ENCODE measurements at places on chromosomes 7 and 10. TPM values are rescaled to one million over a fixed set of nuclear protein-coding genes. Genes with fewer than 3 reads are reported as not detected.
A peak's percentile ranks its signal among the peaks of the same experiment; 100 is the strongest.

The CLDN12 gene
- total RNA-seq: 12.6 TPM

The MUC12 gene
- total RNA-seq: not detected

The CEP41 gene
- 11.8 TPM for total RNA-seq

DNA sequence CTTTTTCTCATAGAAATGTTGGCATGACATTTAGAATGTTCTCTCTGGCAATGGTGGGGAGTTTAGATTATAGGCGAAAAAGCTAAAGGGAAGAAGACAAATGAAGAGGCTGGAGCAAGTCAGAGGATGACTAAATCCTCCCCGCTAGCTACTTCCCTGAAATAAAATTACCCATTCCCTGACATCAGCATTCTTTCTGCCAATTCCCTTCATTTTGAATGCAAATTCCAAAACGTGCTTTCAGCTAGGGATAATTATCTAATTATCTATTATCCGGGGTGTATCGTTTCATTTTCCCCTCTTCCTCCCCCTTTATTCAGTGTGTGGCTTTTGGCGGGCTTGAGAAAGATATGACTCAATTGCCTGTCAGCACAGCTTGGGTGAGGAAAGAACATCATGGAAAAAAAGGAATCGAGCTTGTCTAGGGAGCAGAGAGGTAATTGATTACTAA, 672.3 kb downstream of the TNS3 start:
- DNase-seq: no peak

DNA sequence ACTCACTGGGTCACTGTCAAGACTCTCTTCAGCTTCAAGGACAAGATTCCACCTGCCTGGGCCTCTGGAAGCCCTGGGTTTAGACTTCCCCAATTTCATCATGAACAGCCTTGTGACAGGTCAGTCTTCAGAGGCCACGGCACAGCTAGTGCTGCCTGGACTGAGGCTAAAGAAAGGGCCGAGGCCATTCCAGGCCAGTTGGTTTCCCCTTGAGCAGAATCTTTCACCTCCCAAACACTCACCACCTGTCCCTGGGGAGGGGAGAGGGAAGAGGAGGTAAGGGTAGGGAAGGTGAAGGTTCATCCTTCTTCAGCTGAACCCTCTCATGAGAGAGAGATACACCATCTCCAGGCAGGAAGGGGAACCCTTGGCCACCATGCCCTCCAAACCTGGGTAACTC, 24.3 kb downstream of the HSPA12A start:
- DNase-seq: no peak

GRCh38 chr10:89838044-89838615, 136.7 kb downstream of the KIF20B start:
- DNase-seq: no peak

DNA sequence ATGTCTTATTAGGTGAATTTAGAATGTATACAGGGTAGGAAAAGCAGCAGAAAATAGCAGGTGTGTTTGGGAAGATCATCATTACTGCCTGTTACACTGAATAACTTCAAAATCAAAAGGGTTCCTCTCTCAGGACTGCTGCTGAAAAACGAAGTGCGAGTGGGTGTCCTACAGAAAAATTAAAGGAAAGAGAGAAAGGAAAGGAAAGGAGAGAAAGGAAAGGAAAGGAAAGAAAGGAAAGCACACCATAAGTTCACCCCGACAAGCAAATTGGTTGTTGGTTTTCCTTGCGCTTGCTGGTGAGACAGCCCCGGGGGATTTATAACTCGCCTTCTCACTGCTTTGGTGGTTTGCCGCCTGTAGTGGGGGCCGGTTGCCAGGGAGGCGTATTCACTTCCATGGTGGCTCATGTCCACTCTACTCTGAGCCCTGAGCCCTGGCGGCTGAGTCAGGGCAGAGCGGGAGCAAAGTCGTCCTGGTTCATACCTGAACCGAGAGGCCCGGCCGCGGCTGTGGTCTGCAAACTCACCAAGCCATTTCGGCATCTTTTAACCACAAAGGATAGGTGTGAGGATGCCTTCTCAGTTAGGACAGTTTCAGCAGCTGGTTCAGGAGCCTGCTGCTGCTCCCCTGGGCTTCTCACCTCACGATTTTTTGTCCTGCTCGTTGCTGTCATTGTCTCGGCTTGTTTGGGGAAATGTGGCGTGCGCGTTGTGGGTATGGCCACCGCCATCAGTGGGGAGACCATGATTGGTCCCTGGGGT, 26.1 kb downstream of the INPP5A start:
- no peak for DNase-seq

DNA sequence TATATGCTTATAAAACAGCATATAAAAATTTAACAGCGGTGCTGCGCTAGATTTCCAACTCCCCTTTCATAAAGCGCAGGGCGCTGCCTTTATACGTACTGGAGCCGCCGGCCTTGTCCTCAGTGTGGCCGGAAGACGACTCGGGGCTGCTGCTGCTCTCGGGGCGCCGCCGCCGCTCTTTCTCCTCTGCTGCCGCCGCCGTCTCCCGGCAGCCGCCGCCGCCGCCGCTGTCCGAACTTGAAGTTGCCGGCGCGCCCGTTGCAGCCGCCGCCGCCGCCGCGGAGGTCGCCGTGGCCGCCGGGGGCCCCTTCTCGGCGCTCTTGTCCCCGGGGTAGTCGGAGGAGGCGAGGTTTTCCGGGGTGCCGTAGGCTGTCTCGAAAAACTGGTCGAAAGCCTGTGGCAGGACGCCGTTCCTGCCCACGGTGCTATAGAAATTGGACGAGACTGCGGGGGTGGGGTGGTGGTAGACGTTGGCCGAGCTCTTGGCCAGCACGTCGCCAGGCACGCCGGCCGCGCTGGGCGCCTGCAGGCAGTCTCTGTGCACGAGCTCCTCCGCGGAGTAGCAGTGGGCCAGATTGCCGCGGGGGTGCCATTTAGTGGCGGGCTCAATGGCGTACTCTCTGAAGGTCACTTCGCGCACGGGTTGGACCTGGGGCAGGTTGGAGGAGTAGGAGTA, 557 bp downstream of the HOXA11 start:
- peak; percentile 21 for DNase-seq

DNA sequence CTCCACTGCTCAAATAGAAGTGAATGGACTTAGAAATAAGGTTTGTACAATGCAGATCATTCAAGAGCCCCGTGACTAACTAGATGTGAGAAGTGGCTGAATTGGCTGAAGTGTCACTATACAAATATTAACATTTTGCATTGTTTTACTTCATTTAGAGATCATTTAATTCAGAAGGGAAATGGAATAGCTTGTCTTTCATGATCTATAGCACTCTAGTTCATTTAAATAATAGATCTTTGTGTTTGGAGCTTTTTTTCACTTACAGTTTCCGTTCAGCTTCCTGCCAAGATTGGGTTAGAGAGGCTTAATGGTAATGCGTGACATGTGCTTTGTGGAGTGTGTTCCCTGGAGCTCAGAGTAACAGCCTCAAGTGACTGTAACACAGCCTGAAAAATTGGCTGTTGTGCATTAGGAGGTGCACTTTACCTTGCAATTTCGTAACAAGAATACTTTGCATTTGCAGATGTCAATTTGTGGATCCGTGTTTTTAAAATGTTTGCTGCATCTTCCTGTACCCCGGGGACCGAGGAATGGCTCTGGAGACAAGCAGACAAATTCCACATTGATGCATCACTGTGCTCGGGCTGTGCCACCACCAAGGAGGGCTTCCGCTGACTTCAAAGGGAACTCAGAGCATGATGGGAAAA, 170.3 kb downstream of the NRP1 start:
- no peak for DNase-seq

All from omental fat pad (tissue), 4 donors.